ENCODE measurements at places on chromosomes 12 and 14.

GRCh38 chr12:87439990-87440827, 589.0 kb downstream of the C12orf50 start:
- DNase-seq = no peak

DNA sequence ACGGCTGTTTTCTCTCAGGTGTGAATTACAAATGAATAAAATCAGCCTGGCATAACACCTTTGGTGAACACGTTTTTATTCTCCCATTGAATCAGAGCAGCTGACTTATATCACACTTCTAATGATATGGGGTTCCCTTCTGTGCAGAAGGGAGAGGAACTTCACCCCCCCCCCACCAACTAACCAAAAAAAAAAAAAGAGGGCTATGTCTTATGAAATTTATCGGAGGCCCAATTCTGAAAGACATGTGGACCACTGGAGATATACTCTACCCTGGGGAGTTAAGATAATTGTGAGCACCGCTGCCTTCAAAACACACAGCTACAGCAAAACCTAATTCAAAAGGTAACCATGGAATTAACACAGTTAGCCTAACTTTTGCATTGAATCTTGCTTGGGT, 4.6 kb downstream of the BCL11B start:
- no peak for DNase-seq

DNA sequence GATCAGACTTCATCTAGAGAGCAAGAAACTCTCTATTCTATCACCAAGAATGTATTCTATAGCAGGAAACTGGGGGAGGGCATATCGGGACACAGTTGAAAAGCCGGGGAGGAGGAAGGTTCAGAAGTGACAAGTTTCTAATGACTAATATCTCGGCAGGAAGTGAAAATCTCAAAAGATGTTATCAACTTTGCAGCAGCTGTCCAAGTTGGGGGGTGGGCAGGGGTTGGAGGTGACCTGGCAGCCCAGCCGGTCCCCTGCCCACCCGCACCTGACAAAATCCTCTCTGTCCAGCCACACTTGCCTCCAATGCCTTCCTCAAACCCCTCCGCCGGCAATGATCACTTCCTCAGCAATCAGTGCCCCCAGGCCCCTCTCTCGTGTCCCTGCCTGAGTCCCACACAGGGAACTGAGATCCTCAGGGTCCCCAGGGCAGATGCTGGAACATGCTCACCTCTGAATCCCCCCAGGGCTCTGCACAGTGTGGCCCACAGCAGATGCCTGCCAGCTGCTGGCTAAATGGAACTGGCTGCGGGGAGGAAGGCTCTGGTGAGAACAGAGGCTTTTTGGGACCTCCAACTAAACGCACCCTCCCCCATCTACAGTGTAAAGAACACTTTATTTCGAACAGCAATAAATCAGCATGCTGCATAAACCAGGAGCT, 43.9 kb downstream of the CCDC88C start:
- peak; percentile 54 for DNase-seq

DNA sequence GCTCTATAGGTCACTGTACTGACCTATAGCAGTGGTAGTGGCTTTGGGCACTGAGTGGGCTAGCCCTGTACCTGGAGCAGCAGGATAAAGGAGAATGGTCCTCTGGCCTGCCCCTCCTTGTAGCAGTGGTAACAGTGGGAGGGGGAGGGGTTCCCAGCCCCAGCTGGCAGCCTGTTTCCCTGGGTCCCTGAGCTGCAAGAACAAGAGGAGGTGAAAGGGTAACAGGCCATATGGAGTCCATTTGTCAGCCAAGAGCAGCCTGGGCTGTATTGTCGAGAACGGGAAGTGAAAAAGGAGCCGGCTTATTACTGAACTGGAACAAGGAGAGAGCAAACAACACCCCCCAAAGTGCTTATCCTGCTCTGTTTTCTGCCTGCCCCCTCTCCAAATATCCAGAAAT, 73.8 kb upstream of the SRSF5 start:
- DNase-seq = no peak

DNA sequence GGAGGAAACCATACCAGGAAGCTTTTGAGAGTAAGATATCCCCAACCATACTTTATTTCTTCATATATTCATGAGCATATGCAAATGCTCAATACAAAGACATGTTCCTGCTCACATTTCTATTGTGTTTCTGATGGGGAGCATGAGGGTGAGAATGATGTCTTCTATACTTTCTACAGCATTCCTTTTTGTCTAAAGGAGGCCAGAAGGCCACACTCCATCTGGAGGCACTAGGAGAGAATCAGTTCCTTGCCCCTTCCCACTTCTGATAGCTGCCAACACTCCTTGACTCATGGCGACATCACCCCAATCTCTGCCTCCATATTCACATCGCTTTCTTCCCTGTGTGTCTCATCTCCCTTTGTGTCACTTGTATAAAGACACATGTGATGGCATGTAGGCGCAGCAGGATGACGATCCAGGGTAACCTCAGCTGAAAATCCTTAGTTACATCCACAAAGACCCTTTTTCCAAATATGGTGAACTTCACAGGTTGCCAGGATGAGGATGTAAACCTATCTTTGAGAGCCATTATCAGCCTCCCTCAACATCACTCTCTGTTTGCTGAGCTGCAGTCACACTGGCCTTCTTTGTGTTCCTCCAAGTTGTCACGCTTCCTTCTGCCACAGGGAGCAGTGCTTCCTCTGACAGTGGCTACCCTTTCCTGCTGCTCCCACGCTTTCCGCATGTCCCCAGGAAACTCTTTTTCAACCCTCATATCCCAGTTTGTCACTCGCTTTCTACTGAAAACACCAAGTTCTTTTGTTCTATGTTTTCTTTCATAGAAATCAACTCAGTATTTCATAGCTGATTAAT, 96.9 kb downstream of the STXBP6 start:
- peak; percentile 40 for DNase-seq

DNA sequence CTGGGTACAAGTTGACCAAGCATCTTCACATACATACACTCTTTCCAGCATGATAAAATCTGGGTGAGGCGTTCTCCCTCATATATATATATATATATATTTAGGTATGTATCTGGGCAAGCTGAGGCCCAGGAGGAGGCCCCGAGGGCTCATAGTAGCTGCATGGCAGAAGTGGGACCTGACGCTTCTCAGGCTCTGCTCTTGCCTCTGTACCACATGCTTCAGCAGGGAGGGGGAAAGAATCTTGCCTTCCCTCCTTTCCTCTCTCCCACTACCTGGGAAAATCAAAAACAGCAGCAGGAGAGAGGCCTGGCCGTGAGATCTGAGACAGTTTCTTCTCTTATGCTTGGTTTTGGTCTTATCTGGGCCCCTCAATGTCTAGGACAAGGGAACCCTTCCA, 9.2 kb downstream of the PPP1R1A start:
- no peak for DNase-seq

- no peak for DNase-seq
These were observed 22.2 kb upstream of the DAAM1 start for GRCh38 chr14:59166258-59166657.

Data from head of caudate nucleus (tissue), 42 donors.